Cardiac fibroblast (primary cell): ENCODE measurements at places on chromosomes 5 and 9.

DNA sequence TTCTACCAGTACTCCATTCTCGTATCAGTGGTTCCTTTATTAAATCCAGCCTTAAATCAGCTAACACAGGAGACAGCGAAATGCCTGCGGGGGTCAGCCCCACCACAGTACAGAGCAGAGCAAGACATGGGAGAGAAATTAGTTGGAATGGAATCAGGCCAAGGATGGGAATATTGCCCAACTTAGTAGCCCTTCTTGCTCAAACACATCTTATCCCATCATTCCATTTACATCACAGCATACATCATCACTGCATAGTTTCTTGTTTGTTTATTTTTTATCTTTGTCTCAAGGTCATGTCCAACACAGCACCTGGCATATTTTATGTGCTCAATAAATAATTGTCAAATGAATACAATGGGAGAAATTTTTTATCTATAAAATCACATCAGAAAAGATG is 34.3 kb upstream of the DAB2 start:
- peak; percentile 59 for DNase-seq

- no peak for DNase-seq
Observed at GRCh38 chr5:78801413-78801812, 152.8 kb upstream of the LHFPL2 start.

DNA sequence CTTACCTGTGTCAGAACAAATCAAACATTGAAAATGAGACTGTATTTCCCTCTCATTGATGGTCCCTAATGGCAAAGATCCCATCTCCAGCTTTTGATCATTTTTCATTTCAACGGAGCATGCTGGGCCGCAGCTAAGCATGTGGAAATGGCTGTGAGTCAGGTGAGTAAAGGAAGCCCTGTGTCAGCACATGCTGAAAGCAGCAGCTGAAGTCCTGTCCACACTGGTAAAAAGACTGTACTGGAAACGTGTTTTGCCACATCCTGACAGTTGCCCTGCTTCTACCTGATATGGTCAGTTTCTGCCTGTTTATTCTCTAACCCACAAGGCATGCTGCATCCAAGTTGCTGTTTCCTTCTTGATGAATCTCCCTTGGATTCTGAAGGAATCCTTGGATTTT is 330.1 kb downstream of the EFNA5 start:
- DNase-seq, result no peak

DNA sequence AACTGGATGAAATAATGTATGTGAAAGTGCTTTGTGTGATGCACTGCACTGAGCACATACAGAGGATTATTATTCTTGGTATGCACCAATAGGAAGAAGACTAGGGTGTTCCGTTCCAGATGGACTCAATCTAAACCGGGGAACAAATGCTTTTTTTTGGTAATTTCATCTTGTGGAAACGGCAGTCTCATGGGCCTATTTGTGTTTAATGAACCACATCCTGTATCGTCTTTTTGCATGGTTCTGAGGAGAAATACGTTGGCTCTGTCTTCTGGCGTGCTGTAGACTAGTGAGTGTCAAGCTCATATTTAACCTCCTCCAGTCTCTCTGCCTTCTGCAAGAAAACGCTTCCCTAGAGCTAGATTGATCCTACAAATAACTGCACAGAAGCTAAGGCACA is 30.0 kb downstream of the TRIM32 start:
- DNase-seq, result peak; percentile 6

GRCh38 chr5:60223342-60223741 is 329.8 kb upstream of the PDE4D start:
- no peak for DNase-seq

DNA sequence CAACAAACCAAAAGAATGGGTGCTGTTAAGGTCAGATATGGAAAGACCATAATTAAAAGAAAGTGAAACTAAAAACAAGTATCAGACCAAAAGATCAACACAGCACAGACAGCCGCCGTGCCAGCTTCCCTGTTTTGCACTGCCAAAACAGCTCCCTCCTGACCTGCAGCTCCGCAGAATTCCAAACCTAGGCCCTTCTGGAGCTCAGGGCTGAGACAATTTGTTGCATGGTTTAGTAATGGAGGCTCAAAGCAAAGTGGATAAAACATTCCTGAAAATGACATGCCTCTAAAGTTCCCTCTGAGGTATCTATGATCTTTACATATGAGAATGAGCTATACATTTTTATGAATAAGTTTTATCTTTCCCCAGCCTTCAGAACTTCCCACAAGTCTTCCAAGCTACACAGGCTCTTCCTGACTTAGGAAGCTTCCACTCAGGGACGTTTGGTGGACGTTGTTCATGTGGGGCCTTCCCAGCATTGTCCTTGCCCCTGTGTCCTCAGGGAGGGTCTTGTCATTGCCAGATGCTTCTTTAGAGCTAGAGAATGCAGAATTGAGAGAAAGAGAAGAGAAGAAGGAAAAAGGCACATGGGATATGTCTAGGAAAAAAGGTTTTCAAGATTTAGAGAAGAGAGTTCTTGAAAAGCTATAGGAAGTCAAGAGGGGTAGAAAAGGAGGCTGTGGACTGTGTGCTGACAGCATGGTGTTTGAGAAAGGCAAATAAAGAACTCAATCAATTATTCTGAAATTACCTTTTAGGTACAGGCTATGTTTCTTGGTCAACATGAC is 28.4 kb upstream of the SSBP2 start:
- peak; percentile 43 for DNase-seq

- peak; percentile 26 for DNase-seq
Observed at GRCh38 chr5:21237461-21237860, 1249.5 kb upstream of the CDH18 start.

DNA sequence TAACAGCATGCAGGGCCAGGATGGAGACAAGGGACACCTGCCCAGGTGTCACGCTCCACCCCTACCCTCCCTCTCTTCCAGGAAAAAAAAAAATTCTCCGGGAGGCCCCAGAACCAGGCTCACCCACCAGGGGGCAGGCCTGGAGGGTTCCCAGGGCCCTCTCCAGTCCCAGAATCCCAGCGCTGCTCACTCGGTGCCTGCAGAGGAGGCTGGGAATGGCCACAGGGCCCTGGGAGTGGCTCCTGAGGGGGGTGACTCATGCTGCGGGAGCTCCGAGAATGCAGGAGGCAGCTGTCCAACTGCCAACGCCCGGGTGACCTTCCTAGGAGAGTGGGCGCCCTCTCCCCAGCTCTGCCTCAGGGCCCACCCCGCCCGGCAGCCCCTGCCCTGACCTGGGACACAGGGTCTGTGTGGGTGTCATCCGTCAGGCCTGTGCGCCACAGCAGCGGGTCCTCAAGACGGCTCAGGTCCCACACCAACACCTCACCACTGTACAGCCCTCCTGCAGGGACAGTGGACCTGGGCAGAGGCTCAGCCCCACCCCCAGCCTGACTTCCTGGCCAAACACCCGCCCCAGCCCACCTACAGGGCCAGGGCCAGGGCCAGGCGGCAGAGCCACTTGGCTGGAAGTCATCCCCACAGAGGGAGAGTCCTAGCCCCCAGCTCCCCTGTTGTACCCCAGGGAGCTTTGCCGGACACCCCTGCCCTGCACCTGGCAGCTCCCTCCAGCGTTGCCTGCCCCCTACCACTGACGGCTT is 21.2 kb downstream of the DYNC2I2 start:
- peak; percentile 97 for DNase-seq

GRCh38 chr5:166961913-166962312 is 1329.5 kb upstream of the WWC1 start:
- DNase-seq, result peak; percentile 3

DNA sequence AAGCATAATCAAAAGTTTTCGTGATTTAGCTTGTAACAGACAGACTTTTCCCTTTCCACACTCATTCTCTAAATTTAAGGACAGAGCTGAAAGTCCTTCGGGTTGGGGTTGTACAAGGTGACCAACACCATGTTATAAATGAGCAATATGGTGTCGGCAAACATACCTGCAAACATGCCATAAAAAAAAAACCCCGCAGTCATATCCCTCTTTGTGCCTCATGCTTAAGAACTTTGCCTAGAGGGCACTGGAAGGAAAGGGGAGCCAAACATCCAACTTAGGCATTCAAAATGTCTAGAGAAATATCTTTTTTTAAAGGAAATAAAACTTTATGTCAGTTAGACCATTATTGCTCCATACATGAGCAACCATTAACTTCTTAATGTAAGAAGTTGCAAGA is 73.2 kb downstream of the TLE1 start:
- no peak for DNase-seq

DNA sequence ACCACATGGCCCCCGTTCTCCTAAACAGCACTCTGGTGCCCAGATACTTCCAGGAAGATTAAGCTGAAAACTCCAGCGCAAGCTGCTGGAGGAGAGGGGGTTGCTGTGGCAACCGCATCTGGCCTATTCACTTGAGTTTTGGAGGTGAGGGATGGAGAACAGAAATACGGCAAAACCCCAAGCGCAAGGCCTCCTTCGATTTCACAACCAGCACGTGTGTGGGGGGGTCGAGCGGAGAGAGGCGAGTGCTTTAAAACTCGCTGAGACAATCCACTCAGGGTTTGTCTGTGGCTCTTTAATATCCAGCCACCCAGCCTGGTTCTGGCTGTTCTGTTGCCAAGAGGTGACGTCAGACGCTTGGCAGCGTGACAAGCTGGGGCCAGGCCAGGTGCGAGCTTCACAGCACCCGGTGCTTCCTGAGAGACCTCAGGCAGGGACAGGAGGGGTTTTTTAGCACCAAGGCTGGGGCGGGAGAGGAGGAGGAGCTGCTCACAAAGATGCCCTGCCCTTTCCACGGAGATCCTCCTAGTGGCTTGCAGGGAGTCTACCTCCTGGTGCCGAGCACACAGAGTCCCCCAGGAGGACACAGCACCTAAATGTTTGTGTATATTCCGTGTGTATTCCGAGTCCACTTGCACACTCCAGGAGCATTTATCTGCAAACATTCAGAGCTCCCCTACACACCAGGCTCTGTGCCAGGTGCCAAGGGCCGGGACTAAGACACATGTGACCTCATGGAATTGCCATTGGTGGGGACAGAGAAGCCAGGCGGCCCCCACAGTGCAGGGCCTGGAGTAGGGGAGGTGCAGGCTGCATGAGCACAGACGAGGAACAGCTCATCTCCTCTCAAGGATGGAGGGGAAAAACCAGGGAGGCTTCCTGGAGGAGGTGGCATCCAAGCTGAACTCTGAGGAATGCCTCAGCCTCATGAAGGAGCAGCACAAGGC is 194.6 kb downstream of the OLFM1 start:
- peak; percentile 34 for DNase-seq

- peak; percentile 20 for DNase-seq
Observed at GRCh38 chr9:16246785-16247184, 623.7 kb downstream of the BNC2 start.

GRCh38 chr9:34634551-34635248 is 2.9 kb downstream of the SIGMAR1 start:
- no peak for DNase-seq

DNA sequence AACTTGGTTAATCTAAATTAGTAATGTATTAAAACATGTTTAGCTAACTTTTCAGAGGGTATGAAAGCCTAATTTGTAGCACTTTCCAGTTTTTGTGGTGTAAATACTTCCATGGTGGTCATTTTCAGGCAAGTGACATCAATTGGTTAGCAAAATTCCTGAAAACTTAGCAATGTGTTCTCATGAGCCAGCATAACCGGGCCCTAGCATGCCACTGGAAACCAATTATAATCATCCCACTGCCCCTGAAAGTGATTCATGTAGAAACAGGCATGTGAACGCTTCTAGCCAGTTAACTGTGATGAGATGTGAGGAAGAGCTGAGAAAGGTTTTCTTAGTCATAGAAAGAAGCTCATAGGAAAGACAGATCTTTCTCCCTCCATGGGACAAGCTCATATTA is 417.2 kb downstream of the TLR4 start:
- DNase-seq, result no peak

GRCh38 chr5:72268753-72269410 is 51.2 kb downstream of the MRPS27 start:
- DNase-seq, result peak; percentile 66

- DNase-seq, result no peak
Observed at GRCh38 chr9:95729669-95730368, 145.7 kb upstream of the ERCC6L2 start.

DNA sequence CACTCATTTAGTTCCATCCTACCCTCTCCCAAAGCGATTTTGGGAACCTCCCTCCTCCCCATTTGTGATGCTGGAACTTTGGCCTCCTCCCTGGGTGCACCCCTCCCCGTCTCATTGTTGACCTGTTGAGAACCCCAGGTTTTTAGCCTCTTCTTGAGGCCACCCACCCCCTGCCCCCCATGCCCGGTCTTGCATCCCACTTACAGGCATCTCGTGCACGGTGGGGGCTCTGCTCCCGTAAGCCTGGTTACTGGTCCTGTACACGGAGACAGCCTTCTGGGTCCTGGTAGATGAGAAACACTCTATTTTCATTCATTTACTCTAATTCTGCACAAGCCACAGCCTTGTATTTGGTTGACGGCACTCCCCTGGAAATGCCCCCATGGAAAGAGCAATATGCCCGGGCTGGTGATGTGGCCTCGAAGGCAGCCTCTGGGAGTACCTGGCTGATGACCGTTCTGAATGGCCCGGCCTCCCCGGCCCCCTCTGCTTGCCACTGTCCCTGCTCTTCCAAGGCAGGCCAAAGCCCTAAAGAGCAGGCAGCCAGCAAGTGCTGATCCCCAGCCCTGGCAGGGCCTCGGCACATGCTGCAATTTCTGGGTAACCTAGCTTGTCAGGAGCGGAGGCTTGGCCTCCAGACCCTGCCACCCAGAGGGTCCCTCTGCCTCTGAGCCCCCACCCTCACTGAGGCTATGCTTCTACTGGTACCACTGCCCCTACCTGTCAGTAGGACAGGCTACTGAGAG is 1.9 kb upstream of the MRPS2 start:
- no peak for DNase-seq

GRCh38 chr9:122334916-122335315 is 35.9 kb upstream of the PTGS1 start:
- peak; percentile 49 for DNase-seq

DNA sequence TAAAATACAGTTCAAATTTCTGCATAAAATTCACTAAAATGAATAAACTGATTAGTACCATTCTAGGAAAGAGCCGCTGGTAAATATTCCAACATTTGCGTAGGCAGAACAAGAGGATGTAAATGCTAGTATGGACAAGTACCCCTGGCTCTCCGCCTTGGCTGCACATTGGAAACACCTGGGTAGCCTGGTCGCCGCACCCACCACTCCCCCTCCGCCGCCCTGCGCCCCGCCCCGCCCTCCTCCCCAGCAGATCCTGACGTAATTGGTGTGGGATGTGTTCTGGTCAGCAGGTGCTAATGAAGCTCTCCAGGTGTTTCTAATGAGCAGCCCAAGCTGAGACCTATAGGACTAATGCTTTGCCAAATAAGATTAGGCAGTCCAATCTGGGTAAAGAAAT is 225.7 kb downstream of the FRMD3 start:
- DNase-seq, result no peak

DNA sequence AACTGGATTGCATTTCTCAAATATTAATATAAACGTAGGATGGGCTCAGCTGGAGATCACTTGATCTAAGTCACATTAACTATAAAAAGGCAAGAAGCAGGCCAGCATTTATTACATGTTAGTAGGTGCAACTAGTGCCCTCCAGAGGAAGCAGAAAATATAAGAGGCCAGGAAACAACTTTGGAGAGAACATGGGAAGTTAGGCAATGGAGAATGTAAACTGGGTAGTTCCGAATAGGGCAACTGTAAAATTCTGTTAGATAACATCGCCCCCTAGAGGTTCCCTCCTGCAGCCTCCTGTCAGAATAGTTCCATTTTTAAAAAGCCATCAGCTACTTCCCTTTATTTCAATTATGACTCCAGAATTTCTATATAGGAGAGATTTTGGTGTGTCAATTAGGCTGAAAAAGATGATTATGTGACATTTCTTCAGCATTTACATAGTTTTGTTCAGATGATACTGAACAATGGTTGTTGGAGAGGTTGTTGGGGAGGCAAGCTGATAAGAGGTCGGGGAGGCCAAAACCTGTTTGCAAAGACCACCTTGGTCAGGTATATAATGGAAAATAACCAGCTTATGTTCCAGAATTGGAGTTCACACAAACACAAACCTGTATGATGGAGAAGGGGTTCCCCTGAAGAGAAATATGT is 22.4 kb downstream of the CCL28 start:
- peak; percentile 96 for DNase-seq
